Colonic mucosa (tissue), 4 donors: ENCODE measurements at places on chromosomes 12 and 14. TPM values are rescaled to one million over a fixed set of nuclear protein-coding genes. Genes with fewer than 3 reads are reported as not detected.

Gene ASB2
- 1.3 TPM for total RNA-seq

Gene TAS2R42
- not detected for total RNA-seq

Gene TRMT5
- total RNA-seq = 10.0 TPM

Gene MAPKAPK5
- total RNA-seq = 76.9 TPM

Gene CFAP251
- 0.93 TPM for total RNA-seq

Gene CIDEB
- 12.9 TPM for total RNA-seq

Gene KRT6A
- total RNA-seq = not detected

Gene SLCO1C1
- total RNA-seq = 0.35 TPM

Gene PTPRQ
- total RNA-seq = not detected

Gene KRT75
- not detected for total RNA-seq

Gene SLC25A47
- not detected for total RNA-seq

Gene GNB3
- total RNA-seq = 0.62 TPM

DNA sequence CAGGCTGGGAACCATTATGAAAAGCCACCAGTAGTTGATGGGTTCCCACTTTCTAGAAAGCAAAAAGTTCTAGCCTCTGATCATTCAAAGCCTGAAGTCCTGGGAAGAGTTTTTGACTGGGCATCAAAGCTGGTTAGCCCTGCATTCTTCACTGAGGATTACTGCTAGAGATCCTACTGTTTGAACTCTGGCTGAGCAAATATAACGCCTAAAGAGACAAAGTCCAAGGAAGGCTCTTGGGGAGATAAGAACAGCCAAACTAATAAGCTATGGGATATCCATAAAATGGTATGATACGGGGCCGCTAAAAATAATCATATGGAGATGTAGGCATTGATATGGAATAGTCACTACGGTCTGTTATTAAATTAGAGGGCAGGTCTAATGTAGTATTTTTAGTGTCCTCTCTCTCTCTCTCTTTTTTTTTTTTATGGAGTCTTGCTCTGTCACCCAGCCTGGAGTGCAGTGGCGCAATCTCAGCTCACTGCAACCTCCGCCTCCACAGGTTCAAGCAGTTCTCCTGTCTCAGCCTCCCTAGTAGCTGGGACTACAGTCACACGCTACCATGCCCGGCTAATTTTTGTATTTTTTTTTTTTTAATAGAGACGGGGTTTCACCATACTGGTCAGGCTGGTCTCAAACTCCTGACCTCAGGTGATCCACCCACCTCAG is 35.5 kb downstream of the PLXNC1 start:
- peak; percentile 48 for DNase-seq

- no peak for DNase-seq
These were observed at the start of gene TRPV4 for GRCh38 chr12:109833307-109834189. Gene TRPV4, minus strand, starts transcription at chr12:109833398. Its CDS starts 18,602 bp downstream, at chr12:109814796.

GRCh38 chr12:3218228-3219171 is 141.3 kb downstream of the TSPAN9 start:
- peak; percentile 47 for DNase-seq

DNA sequence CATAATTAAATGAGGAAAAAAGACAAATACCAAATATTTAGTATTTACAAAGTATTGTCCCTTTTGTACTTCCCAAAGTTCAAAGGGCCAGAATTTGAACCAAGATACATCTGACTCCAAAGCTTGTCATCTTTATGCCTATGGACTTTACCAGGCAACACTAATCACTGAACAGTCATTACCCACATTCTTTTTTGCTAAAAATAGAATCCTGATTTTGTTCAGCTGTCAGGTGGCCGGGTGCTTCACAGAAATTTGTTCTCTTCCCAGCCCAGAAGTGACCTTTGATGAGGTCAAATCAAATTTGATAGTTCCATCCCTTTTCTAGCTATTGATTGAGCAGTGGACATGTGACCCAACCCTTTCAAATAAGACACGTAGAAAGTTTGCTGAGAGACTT is 121.6 kb downstream of the LLPH start:
- no peak for DNase-seq

DNA sequence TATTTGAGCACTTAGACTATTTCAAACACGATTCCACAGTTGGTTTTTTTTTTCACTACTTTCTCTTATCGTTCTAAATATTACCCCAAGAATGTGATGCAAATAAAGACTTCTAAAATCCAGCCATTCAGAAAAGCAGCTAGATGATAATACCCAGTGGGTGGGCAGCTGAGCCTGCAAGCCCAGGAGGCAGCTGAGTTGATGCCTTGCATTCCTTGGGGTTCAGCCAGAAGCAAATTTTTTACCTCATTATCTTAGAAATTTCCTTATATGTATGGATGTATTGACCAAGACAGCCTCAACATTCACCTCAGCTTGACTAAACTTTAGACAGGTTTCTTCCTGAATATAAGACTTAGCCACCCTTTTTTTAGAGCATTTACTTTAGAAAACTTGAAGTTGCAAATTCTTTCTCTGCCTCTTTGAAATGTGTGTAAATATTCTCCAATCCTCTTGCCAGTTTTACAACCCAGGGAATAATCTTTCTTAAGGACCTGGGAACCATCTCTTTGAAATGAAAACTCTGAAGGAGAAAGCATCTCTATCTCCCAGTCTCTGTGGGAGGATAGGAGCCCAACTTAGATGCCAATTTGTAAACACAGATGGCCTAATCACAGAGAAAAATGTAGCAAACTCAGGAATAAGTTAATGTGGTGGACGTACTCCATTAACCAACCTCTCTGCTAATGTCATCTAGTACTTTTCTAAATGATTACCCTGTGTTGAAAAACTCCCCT is 52.2 kb upstream of the ANP32D start:
- DNase-seq = no peak

DNA sequence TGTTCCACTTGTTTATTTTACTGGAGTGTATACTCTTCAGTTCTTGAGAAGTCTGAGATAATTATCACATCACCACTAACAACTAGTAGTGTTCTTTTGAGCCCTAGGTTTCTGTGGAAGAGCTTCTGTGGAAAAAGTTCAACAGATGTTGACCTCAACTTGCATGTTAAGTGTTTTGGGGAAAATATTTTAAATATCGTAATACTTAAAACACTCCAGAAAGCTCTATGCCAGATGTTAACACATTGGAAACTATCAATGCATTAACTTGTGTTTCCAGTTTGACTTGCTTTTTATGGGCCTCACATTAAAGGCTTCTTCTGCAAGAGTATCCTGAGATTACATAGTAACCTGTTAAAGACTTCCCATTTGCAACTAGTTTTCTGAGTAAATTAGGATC is 173.1 kb downstream of the DUSP6 start:
- no peak for DNase-seq

DNA sequence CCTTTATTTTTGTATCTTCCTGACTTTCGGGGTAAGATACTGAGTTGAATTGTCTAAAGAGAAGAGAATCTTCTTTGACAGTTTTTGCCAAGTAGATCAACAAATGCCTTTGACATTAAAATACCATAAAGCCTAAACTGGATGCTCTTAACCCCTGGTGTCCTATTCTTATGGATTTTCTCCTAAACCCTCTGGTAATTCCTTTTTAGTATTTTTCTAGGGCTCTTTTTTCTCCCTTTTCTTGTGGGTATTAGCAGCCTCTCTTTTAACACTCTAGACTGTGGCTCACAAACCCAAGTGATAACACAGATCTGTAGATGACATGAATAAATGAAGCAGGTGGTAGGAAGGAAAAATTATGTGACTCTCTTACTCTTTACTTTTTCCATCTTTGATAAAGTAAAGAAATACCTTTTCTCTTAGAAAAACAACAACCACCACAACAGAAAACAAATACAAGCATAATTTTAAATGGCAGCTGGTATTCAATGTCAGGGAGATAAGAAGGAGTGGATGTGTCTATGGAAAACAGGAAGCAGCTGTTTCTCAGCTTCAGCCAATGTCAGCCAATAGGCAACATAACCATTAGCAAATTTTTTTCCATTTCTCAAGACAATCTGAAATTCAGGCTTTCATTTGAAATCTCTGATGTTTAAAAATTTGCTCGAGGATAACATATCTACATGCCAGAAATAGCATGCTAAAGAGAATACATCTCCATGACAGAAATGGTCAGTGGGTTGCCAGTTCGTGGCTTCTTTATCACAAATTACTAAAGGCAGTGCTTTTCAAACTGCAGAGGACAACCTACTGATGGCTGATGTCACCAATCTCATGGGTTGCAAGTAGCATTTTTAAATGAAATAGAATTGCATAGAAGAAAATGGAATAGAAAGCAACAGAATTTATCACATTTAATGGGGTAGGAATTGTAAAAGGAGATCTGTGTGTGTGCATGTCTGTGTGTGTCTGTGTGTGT is 123.1 kb upstream of the KRR1 start:
- no peak for DNase-seq

GRCh38 chr14:104984056-104984894 is 1.3 kb upstream of the CLBA1 start:
- no peak for DNase-seq

- DNase-seq = no peak
These were observed 72.0 kb downstream of the NUMB start for GRCh38 chr14:73386342-73386741.

- DNase-seq = no peak
These were observed 36.4 kb upstream of the NR1H4 start for GRCh38 chr12:100437038-100437841.

DNA sequence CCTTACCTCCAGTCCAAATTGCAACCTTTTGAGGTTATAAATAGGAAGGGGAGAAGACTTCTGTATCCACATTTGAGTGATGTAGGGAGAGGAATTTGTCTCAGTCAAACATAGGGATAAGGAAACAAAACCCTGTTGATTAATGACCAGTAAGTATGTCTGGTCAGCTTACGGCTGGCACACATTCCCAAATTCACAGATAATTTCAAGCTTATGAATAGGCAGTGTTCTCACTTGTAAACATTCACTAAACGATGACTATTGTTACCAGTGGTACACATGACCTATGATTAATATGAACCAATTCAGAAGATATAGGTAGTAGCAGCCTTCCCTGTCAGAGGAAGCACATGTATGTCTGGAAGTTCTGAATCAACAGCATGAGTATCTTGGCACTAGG is 33.0 kb upstream of the SLC5A8 start:
- DNase-seq = no peak

GRCh38 chr12:54725233-54725843 is 77.2 kb upstream of the DCD start:
- no peak for DNase-seq

DNA sequence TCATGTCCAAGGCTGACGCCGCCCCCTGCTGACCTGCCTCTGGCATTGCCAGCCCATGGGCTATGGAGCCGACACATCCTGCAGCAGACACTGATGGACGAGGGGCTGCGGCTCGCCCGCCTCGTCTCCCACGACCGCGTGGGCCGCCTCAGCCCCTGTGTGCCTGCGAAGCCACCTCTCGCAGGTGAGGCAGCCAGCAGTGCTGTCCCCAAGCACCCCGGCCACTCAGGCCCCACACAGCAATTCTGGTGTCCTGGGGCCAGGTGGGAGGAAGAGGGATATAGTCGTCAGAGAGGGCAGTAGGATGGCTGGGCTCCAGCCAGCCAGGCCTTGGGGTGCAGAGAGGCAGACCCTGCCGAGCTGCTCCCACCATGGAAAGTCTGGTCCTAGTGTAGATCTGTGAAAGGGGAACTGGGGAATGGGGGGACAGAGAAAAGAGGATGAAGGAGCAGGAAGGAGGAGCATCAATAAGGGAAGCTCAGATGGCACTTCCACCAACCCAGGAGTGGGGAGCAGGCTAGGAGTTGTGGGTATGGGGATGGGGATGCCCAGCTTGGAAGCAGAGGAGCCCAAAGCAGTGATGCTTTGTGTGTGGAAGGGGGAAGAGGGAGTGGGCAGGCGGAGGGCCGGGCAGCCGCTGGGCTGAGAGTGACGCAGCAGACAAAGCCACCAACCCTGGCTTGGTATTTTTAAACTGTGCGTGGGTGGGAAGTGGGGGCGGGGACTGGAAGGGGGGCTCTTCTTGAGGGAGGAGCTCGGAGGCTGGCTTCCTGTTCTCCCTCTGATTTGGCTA is 4.7 kb downstream of the NAB2 start:
- peak; percentile 61 for DNase-seq
